GOT3 (cell line): ENCODE measurements at places on chromosomes 1 and 21.

- no peak for DNase-seq
Measured at GRCh38 chr1:178451529-178451928, 45.2 kb downstream of the CLEC20A start.

DNA sequence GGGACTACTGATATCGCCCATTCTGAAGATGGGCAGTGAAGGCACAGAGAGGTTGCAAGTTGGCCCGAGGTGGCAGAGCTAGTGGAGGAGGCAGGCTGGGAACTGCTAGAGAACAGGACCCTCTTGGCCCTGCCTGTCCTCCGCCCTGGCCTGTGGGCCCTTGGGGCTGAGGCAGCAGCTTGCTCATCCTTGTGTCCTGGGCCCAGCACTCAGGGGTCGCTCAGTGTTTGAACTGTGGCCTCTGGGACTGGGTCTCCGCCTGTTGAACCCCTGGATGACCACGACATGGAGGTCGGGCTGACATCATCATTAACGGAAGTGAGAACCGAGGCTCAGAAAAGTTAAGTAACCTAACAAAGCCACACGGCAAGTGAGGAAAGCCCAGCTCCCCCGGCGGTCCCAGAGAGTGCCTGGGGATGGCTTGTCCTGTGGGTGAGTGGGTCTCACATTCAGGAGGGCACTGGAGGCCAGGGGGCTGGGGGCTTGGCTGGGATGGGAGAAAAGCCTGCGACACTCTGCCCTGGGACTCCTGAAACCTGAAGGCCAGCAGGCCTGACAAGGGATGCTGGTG is 23.0 kb upstream of the DDOST start:
- DNase-seq: no peak

GRCh38 chr21:22211943-22212342 is 1213.7 kb downstream of the NCAM2 start:
- no peak for DNase-seq

DNA sequence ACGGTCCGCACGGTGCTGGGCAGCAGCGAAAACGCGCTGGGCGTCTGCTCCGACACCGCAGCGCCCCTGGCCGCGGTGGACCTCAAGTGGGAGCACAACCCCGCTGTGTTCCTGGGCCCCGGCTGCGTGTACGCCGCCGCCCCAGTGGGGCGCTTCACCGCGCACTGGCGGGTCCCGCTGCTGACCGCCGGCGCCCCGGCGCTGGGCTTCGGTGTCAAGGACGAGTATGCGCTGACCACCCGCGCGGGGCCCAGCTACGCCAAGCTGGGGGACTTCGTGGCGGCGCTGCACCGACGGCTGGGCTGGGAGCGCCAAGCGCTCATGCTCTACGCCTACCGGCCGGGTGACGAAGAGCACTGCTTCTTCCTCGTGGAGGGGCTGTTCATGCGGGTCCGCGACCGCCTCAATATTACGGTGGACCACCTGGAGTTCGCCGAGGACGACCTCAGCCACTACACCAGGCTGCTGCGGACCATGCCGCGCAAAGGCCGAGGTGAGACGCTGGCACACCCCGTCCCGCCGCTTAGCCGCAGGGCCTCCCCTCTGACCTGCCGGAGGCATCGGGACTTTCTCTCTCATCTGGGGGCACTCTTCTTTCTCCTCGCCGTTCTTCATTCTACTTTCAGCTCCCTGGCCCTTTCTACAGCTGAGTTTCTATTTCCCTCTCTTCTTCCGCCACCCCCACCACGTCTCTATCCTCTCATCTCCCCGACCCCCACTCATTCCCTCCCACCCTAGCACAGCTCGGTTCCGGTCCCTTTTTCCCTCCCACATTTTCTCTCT is 1.0 kb downstream of the NPR1 start:
- no peak for DNase-seq

DNA sequence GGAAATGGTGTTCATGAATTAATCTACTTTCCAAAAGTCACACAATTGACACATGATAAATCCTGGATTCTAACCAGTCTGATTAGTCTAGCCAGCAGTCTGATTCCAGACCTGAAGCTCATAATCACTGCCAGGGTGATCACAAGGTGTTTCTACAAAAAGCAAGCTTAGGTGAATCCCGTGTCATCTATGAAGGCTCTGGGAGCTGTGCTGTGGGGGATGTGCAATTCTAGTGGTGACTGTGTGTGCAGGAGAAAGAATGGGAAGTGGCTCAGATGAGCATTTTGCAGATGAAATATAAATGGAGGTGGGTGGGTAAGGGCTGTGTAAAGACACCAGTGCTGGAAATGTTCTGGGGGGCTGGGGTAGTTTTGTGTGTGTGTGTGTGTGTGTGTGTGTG is 1.8 kb upstream of the NPPB start:
- no peak for DNase-seq

DNA sequence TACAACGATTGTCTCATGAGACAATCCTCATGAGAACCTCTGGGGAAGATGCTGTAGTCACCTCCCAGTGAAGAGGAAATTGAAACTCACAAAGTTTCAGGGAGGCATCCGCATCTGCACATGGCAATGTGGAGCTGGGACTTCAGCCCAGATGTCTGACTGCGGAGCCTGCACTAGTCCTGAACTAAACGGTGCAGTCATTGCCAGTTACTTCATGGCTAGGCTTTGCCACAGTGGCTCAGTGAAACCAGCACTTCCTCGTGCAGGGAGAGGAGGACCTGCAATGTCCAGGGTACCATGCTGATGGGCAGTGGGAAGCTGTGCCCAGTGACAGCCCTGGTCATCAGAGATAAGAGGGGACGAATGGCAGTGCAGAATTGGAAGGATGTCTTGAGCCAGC is 40.7 kb upstream of the ETS2 start:
- DNase-seq: no peak

DNA sequence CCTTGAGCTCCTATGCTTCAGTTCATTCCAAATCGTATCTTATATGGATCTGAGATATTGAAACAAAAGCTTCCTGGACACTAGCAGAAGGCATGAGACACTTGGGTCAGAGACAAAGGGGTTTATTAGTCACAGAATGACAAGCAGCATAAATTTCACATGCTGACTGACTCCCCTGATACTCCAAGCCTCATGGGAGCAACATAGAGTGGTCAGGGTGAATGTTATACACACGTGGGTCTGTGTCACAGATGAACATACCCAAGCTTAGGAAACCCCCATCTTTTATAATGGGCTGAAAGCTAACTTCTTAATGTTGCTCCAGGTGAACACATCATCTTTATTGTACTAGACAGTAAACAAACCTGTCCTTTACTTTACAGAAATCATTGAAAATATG is 599.9 kb upstream of the RGS18 start:
- no peak for DNase-seq

DNA sequence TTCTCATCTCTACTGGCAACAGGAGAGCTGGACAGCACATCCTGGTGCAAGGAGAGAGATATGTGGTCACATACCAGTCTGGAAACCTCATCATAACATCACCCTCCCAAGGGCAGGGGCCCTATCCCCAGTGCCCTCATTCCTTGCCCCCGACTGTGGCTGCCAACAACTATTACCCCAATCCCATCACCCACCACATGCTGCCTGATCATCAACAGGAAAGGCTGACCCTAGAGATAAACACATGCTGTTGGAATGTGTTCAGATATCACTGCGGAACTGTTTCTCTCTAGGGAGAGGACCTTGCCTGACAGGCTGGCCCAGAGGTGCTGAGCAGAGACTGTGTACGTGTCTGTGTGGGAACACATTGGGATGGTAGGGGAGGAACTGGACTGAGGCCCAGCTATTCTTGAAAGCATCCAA is 4.5 kb upstream of the INKA2 start:
- peak; percentile 38 for DNase-seq

DNA sequence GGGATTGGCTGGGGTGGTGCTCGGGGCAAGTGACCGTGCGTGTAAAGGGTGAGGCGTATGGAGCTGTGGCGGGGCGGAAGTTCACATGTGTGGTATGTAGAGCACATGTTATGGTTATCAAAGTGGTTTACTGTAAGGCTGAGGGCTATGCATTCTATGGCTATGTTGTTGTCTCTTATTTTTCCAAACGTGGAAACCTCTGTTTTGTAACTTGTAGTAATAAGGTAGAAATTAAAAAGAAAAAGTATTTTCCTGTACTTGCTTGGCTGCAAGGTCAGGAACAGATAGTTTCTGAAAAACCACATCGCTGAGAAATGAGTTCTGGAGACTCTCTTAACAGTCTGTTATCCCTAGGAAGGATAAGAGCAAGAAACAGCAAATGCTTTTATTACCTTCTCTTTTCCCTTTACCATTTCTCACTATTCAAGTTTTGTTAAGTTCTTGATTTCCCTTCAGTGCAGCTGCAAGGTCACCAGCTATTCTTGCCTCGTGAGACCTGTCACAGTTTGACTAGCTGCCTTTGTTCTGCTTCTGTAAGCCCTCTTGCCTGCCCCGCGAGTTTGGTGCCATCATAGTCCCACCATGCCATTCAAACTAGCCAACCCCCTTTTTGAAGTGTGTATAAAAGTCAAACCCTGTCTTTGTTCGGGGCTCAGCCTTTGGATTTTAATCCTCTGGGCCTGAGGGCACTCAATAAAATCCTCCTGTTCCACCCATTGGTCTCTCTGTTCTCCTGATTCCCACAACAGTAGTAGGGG is 9.5 kb downstream of the RNU1-2 start:
- peak; percentile 55 for DNase-seq

DNA sequence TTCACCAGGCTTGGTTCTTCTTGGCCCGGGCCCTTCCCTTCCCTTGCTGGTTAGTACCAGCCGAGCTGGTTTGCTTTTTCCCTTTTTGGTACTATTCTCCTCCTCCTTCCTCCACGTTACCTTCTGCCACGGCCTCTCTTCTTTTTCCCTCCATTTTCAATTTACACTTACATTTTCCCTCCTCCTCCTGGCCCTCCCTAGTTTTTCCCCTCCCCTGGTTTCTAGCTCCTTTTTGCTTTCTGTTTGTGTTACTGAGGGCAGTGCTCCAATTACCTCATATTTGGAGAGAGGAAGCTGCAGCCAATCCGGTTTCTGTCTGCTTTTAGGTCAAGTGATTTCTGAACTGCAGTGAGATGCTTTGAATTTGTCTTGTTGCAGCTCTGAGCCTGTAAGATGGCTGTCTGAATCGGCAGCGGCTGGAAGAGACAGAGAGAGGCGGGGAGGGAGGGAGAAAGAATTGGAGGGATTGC is 63.7 kb downstream of the MACF1 start:
- DNase-seq: no peak

- no peak for DNase-seq
Measured at GRCh38 chr1:9143250-9143649, 14.3 kb upstream of the GPR157 start.

GRCh38 chr21:44477712-44478111 is 22.4 kb downstream of the LRRC3 start:
- no peak for DNase-seq

DNA sequence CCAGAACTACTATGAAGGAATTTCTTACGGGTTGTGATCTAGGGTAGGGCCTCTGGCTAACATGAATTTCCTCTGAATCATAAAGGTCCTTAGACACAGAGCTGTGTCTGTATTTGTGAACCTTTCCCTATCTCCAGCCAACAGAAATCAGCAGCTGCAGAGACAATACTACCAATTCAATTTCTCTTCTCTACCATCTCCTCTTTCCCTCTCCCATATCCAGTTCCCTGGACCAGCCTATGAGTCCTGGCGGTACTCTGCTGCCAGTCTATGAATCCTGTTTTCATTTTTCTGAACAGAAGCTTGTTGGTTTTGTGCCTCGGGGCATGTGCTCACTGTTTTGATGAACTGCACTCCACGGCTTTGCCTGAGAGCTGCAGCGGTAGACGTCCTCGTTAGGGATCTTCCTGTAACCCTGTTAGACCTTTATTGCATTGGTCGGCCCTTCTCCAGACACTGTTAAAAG is 458.0 kb upstream of the VAMP3 start:
- DNase-seq: no peak

- DNase-seq: no peak
Measured at GRCh38 chr1:66571789-66572188, 37.8 kb downstream of the SGIP1 start.

GRCh38 chr1:165383599-165384405 is 27.3 kb upstream of the LMX1A start:
- DNase-seq: no peak
